ENCODE measurements at places on chromosomes 13 and 19.
A peak's percentile ranks its signal among the peaks of the same experiment; 100 is the strongest.

DNA sequence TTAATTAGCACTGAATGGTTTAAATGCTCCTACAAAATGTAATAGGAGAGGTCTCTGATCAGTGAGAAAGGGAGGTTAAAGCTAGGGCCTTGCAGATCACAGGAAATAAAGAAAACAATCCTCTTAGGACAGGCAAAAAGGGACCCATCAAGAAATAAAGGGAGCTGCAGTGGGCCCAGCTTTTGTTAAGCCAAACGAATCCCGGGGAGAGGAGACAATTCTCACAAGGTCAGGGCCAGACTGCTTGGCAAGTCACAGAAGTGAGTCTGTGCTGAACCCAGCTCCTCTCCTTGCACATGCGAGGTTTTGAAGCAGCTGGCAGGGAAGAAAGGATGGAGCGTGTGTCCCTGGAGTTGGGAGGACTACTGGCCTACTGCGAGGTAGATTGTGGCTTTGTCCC, 285.8 kb downstream of the COG6 start:
- DNase-seq = no peak

- no peak for DNase-seq
These were observed 10.7 kb downstream of the LILRA5 start for GRCh38 chr19:54302257-54302656.

DNA sequence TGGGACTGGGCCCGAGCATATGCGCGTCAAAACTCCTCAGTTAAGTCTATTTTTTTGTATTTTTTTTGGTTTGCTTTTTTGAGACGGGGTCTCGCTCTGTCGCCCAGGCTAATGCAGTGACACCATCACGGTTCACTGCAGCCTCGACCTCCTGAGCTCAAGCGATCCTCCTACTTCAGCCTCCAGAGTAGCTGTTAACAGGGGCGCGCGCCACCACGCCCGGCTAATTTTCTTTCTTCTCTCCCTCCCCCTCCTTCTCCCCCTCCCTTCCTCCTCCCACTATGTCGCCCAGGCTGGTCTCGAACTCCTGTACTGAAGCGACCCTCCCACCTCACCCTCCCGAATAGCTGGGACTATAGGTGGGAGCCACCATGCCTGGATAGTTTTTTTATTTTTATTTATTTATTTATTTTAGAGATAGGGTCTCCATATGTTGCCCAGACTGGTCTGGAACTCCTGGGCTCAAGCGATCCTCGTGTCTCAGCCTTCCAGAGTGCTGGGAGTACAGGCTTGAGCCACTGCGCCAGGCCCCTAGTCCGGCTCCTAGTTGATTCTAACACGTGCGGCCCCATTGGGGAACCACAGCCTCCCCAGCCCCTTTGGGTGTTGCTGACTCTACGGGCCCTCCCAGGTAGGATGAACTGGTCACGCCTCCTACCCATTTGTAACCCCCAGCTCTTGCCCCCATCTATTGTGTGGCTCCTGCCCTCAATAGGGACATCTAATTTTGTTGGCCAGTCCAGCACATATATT, 806 bp upstream of the ZNF837 start:
- DNase-seq = peak; percentile 57

DNA sequence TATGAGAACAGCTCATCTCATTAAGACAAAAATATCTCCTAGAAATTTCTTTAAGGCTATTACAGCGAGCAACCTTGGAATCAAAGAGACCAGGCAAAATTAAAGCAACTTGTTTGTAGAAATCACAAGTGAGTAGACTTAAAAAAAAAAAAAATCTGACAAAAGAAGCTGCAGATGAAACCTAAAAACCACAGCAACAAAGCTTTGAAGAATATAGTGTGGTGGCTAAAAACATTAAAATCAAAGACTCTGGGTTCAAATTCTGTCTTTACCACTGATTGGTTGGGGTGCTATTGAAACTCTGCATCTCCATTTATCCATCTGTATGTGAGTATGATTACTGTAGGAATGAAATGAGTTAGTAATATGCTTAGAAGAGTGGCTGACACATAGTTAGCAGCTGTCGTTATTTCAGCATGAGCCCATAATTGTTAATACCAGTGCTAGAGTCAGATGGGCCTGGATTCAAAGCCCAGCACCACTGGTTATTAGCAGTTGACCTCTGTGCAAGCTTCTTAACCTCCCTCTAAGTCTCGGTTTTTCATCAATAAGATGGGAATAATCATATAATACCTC, 157.6 kb downstream of the FOXO1 start:
- no peak for DNase-seq

- DNase-seq = no peak
These were observed 8.8 kb upstream of the F7 start for GRCh38 chr13:113096745-113097305.

DNA sequence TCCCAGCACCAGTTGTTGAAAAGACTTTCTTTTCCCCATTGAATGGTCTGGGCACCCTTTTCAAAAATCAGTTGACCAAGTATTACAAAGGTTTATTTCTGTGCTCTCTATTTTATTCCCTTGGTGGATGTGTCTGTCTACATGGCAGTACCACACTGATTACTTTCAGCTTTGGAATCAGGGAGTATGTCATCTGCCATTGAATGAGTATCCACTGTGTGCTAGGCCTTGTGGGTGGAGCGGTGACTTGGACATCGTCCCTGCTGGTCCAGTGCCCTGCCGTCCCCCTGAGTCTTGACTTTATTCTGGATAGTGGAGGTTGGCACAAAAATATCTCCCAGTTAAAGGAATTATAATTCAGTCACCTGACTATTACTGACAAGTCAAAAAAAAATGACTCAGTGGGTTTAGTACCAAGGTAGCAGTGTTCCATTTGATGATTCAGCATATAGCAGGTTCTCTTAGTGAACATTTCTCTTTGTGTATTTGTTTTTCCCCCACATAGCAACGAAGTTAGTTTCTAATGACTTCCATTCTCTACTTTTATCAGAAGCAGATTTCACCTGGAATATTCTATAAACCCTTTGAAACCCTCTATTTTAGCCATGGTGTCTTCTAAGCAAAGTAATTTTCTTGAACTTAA, 3.9 kb downstream of the UPF3A start:
- DNase-seq = no peak

GRCh38 chr13:111110054-111110453, 5.1 kb upstream of the ARHGEF7 start:
- no peak for DNase-seq

- peak; percentile 57 for DNase-seq
These were observed 1.0 kb upstream of the CKM start for GRCh38 chr19:45323671-45324081.

GRCh38 chr13:51317262-51317661, 22.2 kb upstream of the SERPINE3 start:
- no peak for DNase-seq

DNA sequence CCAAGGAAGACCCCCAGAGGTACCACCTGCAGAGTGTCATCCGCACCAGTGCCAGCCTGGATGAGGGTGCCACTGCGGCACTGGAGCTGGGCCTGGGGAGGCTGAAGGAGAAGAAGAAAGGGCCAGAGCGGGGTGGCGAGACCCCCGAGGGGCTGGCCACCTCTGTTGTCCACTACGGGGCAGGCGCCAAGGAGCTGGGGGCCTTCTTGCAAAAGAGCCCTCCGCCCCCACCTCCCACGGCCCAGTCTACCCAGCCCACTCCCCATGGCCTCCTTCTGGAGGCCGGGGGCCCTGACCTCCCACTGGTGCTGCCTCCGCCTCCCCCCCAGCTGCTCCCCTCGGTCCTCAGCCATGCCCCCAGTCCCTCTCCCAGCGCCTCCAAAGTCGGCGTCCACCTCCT, 5.4 kb downstream of the PRR12 start:
- no peak for DNase-seq

All from NCI-H69 (cell line).